Cortex of kidney (tissue), 1 donor: ENCODE measurements at places on chromosomes 6 and 20.

- no peak for DNase-seq
Observed at GRCh38 chr6:116258520-116258919, 4.6 kb upstream of the TSPYL4 start.

DNA sequence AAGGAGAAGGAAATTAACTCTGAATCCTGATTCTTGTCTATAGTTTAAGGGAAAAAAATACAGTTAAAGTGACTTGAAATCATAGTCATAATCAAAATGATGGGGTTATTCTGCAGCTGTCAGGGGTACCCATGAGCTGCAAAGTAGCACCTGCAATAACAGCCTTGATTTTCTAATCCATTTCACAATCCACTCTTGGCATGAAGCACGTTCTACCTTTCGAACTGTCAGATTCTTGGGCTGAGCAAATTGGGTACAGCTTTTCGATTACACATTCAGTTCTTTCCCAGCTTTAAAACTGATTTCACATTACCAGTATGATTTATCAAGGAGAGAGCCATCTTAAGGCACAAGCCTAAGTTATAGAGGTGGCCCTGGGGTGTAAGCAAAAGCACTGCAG, 118.5 kb upstream of the DTNBP1 start:
- no peak for DNase-seq

DNA sequence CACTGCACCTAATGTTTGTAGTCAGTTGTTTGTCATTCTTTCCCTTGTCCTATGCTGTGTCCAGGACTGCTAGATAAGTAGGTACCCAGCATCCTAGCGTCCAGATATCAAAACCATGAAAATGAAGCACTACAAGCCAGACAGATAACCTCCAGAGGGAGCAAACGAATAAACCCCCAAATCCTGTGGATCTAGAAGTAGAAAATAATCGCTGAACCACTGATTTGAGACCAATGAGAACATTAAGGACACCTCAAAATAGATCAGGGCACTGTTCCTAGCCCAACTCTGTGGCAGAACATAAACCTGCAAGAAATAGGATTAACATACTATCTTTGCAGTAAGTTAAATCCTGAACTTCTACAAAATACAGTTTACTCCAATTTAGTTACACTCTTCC, 1.1 kb upstream of the KLHL32 start:
- DNase-seq = no peak

GRCh38 chr6:84466511-84466910, 239.1 kb upstream of the CEP162 start:
- no peak for DNase-seq

DNA sequence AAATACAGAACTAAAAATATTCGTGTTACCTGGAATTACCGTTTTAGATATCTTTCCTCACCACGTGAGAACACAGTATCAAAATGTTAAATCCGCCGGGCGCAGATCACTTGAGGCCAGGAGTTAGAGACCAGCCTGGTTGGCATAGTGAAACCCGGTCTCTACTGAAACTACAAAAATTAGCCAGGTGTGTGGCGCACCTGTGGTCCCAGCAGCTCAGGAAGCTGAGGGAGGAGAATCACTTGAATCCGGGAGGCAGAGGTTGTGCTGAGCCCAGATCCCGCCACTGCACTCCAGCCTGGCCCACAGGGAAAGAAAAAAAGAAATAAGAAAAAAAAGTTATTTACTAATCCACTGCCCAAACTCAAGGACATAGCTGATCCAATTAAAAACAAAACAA, 4.8 kb upstream of the DDX43 start:
- DNase-seq = no peak

GRCh38 chr6:110613356-110613755, 136.9 kb upstream of the SLC22A16 start:
- DNase-seq = no peak

- DNase-seq = no peak
Observed at GRCh38 chr6:151425561-151425960, 26.4 kb downstream of the RMND1 start.

- no peak for DNase-seq
Observed at GRCh38 chr6:15008269-15008668, 237.6 kb upstream of the JARID2 start.

- no peak for DNase-seq
Observed at GRCh38 chr20:36866681-36867495, 9.1 kb upstream of the TLDC2 start.

- no peak for DNase-seq
Observed at GRCh38 chr6:47165918-47166317, 123.8 kb upstream of the ADGRF1 start.

GRCh38 chr6:115986026-115986425, 74.7 kb downstream of the FRK start:
- DNase-seq = no peak

GRCh38 chr20:7399575-7399974, 540.7 kb downstream of the HAO1 start:
- no peak for DNase-seq

DNA sequence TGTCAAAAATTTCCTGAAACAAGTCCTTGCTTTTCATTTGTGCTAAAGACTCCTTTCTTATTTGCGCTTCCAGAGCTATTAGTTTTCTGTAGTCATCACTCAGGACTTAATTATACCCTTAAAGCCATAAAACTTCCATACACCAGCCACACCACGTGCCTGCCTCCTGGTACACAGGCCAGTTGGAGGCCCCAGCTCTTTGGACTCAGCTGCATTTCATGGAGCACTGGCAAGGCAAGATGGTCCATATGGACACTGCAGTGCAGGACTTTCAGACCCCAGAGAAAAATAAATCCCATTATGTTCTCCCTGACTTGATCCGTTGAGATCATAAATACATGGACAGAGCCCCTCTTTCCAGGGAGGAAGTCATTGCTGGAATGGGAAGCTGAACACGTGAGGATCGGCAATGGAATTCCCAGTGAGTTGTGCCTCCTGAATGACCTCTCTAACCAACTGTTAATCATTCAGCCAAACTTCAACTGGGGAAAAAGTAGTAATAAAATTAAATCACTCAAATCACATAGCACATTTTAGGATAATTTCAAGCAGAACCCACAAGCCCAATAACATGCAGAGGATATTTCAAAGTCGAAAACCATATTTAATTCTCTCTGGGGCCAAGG, 173.1 kb downstream of the HACE1 start:
- no peak for DNase-seq
